ENCODE measurements at places on chromosomes 13 and 19.

- no peak for DNase-seq
These were observed 9.6 kb downstream of the GRAMD1A start for GRCh38 chr19:35009424-35010415.

- no peak for DNase-seq
These were observed 15.0 kb upstream of the VSTM2B start for GRCh38 chr19:29510701-29511265.

GRCh38 chr19:39996218-39996810 lies 546 bp upstream of the ZNF546 start:
- no peak for DNase-seq

DNA sequence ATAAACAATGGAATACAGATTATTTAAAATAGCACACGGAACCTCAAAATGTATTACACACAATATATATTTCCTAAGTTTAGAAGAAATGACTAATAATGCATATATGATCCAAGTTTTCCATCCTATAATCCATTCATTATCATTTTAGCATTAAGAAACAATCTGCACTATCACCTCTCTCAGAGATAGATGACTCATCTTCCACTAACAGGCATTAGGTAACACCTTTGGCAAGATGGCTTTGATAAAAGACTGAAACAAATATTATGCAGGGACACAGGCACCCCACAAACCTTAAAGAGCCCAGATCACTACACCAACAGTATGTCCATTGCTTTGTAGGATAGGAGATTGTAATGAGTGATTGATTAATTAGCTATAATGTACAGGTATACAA lies 4.1 kb downstream of the ENOX1 start:
- DNase-seq, result no peak

- no peak for DNase-seq
These were observed 162.5 kb downstream of the LMO7 start for GRCh38 chr13:75798353-75799255.

DNA sequence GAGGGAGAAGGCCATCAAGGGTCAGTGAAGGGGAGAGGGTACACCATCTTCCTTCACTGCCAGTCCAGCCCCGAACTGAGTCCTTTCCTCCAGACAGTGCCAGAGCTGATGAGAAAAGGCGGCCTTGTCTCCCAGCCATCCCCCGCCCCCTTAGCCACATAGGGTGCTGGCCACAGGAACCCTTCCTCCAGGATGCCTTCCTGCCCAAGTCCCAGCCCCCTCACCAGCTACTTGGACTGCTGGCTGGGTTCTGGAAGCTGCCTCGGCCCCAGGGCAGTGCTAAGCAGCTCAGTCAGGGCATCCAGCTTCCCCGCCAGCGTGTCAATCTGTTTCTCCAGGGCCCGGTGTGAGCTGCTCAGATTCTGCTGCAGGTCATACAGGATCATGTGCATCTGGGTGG lies 12.6 kb upstream of the SMG9 start:
- DNase-seq, result no peak

GRCh38 chr19:47653856-47654255 lies 44.9 kb downstream of the BICRA start:
- no peak for DNase-seq

- DNase-seq, result no peak
These were observed 305.5 kb downstream of the DNAJC15 start for GRCh38 chr13:43328907-43329306.

DNA sequence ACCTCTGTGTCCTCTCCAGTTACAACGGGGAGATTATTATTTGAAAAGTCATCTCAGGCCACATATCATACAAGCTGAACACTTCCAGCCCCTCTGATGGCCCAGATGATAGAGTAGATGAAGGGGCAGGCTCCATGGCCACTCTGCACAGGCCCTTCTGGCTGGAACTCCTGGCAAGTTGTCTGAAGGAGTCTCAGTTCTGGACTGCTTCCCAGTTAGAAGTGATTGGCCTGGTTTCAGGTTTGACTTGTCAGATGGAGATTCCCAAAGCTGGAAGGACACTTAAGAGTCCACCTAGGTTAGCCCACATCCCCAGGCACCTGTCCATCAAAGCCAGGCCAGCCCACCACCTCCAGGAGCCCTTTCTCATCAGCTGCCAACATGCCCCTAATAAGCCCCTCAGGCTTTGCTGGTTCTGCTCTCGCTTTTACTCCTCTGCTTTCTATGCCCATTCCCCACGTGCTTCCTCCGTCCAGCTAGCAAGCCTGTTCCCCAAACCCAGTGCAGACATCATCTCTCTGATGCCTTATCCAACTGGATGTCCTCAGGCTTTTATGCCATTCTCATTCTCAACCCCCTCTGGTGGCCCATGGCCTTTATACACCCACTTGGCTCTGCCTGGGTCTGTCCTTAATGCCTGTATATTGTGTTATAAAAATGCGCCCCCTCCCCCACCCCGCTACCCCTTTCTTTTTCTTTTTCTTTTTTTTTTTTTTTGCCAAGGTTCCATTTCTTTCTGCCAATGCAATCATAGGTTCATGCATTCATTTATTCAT lies 56.5 kb downstream of the HSPH1 start:
- DNase-seq, result no peak

GRCh38 chr19:45764945-45765701 lies 3.9 kb downstream of the SIX5 start:
- DNase-seq, result no peak

DNA sequence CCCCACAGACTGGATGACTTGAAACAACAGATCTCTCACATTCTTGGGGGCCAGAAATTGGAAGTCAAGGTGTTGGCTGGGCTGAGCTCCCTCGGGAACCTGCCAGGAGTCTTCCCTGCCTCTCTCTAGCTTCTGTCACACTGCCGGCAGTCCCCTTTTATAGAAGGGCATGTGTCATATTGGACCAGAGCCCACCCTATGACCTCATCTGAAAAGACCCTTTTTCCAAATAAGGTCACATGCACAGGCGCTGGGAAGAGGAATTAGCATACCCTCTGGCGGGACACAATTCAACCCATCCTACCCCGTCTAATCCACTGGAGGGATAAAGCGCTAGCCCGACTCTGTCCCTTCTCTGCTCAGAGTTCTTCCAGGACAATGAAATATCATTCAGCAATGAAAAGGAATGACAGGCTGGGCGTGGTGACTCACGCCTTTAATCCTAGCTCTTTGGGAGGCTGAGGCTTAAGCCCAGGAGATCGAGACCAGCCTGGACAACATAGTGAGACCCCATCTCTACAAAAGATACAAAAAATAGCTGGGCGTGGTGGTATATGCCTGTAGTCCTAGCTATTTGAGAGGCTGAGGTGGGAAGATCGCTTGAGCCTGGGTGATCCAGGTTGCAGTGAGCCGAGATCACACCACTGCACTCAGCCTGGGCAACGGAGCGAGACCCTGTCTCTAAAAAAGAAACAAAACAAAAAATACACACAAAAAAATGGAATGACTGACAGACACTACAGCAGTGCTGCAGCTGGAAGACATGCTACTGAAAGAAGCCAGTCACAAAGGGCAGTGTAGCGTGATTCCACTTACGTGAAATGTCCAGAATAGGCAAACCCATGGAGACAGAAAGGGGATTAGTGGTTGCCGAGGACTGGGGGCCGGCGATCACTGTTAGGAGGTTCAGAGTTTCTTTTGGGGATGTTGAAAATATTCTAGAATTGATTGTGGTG lies 28.5 kb downstream of the MEIS3 start:
- DNase-seq, result no peak

- no peak for DNase-seq
These were observed 101.1 kb downstream of the EDNRB start for GRCh38 chr13:77817521-77817920.

- no peak for DNase-seq
These were observed 796 bp upstream of the LSM14A start for GRCh38 chr19:34171539-34171876.

GRCh38 chr19:9178901-9179300 lies at the start of gene OR7D2:
OR7D2 (plus strand) TSS chr19:9178979; CDS start chr19:9185782, 6,803 bp downstream.
- no peak for DNase-seq

GRCh38 chr13:100019780-100020356 lies 38.3 kb downstream of the ZIC2 start:
- no peak for DNase-seq

DNA sequence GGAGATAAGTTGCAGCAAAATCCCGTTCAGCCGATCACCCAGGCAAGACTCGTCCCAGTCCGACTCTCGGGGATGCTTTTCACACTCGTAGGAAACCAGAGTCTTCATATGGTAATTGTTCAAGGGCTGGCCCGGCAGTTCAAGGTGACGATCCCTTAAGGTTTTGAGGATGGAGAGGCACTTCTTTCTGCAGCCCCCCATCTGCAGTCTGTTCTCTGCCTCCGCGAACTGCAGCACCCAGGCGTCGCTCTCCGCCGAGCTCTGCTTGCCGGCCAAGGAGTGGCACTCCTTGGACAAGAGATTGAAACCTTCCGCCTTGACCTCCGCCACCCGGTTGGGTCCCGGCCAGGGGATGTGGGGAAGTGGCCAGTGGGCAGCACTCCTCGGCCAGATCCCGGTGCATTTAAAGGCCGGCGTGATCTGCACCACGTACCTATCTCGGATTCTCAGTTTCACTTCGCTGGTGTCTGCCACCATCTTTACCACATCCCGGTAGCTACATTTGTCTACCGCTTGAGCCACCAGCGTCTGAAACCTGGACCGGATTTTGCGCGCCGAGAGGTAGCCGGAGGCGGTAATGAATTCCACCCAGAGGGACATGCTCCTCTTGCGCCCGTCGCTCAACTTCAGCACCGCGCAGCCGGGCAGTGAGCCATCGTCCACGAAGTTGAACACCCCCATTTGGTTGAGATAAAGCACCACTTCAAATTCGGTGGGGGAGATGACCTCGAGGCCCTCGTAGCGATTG lies 1.1 kb downstream of the MAB21L1 start:
- no peak for DNase-seq

DNA sequence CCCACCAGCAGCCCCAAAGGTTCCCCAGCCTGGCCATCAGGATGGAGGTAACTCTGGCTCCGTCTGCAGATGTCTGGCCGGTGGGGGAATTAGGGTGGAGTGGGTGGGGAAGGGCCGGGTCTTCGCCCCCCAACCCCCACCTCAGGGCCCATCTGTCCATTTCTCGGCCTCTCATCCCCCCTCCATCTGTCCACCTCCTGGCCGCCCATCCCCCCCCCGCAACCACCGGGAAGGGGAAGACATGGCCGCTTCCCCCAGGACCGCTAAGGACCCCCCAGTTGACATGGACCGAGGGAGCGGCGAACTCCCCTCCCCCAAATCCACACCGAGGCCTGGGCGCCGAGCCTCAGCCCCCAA lies 793 bp downstream of the LRFN1 start:
- DNase-seq, result no peak

DNA sequence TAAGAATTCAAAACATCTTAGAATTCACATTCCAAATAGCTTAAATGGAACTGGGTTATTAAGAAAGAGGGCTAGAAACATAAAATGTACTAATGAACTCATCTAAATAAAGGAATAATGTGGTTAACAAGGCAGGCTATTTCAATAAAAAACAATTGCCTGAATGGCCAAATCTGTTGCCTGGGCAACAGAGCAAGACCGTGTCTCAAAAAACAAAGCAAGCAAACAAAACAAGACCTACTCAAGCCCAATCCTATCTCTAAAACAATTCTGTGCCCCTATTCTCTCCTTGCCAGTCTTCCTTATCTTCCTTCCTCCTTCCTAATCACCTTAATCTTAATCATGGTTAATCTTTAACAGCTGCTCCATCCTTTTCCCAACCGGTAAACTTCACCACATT lies 12.1 kb downstream of the IGFL1 start:
- no peak for DNase-seq

DNA sequence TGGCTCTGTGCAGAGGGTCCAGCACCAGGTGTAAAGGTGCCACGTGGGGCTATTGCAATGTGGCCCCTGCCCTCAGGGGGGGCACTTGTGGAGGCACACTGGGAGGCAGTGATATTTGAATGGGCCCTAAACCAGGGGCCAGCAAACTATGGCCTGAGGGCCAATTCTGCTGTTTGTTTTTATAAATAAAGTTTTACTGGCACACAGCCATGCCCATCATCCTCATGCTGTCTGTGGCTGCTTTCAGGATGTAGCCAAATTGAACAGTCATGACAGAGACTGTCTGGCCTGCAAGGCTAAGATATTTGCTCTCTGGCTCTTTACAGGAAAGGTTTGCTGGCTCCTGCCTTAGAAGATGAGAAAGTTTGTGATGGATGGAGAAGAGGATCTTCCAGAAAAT lies 33.9 kb upstream of the RANBP3 start:
- no peak for DNase-seq

DNA sequence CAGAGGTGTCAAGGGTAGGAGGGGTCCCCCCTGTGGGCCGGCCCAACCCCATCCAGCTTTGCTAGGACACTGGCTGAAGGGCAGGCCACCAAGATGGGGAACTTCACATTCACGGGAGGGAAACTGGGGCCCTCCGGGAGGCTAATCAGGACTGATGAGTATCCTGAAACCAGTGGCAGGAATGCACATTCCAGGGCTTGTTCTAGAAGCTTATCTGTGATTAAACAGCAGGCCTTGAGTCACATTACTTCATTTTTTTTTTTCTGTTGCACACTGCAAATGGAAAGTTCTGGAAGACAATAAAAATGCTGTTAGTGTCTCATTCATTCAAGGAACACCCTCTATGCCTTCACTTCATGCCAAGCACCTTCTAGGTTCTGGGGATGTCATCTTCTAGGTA lies 15.5 kb upstream of the SIGLEC11 start:
- DNase-seq, result no peak

DNA sequence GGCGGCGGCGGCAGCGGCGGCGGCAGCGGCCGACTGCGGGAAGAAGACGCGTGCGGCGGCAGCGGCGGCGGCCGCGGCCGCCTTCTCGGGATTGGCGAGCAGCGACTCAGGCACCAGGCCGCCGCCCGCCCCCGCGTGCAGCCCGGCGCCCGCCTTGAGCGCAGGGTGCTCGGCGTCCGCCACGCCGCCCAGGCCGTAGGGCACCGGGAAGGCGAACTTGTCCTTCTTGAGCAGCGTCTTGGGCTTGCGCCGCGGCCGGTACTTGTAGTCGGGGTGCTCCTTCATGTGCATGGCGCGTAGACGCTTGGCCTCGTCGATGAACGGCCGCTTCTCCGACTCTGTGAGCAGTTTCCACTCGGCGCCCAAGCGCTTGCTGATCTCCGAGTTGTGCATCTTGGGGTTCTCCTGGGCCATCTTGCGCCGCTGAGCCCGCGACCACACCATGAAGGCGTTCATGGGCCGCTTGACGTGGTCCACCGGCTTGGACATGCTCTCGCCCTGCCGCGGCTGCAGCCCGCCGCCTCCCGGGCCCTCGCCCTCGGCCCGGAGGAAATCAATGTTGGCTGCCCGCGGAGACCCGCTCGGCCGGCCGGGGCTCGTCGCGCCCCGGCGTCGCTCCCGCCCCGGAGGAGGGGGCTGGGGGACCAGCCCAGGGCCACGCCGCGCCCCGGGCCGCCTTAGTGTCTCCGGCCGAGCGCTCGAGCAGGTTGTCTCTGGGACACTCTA lies 621 bp downstream of the SOX21 start:
- DNase-seq, result no peak

Data from stimulated activated CD8-positive, alpha-beta memory T cell treated with anti-CD3 and anti-CD28 coated beads, Interleukin-4, amount 100 ng/mL, for 1 hour (primary cell).